ENCODE measurements at places on chromosomes 16 and 17.

DNA sequence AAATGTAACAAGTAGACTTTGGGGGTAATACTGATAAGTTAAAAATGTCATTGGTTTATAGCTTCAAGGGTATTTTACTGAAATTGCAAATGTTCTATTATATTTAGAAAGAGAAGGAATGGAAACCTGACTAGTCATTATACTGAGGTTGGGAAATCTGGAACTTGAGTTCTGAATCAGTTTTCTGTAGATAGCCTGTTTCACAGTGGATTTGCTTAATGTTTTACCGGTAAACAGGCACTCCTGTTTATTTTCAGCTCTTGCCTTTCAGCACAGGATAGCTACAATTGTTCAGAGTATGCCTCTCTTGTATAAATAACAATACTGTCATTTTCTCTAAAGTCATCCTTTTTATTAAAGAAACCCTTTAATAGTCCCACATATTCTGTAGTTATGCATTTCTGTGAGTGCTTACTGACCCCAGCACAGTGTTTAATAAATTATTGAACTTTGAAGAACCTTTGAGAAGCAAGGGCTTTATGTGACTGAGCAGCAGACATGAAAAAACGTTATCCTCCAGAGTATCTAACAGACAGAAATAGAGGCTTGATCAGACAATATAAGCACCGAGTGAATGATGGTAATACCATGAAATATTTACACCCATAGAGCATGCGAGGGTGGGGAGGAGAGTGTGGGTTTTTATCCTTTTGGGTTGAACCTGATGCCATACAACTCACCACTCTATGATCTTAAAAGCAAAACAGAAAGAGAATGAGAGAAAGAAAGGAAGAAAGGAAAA, 58.2 kb downstream of the FTO start:
- no peak for DNase-seq

DNA sequence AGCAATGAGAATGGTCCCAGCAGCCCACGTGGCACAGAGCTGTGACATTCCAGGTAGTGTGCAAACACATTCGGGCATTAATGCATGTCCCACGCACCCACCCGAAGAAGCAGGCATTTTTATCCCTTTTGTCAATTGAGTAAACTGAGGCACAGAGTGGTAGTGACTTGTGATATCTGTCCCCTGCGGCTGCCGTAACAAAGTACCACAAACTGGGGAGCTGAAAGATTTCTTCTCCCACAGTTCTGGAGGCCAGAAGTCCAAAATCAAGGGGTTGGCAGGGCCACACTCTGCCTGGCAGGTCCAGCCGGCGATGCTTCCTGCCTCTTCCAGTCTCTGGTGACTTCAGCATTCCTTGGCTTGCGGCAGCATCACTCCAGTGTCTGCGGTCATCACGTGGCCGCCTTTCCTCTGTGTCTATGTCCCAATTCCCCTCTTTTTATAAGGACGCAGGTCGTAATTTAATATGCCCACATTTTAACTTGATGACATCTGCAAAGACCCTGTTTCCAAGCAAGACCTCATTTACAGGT, 221.9 kb upstream of the GSE1 start:
- DNase-seq: no peak

- DNase-seq: no peak
Observed at GRCh38 chr17:6636105-6636504, 4.4 kb downstream of the KIAA0753 start.

DNA sequence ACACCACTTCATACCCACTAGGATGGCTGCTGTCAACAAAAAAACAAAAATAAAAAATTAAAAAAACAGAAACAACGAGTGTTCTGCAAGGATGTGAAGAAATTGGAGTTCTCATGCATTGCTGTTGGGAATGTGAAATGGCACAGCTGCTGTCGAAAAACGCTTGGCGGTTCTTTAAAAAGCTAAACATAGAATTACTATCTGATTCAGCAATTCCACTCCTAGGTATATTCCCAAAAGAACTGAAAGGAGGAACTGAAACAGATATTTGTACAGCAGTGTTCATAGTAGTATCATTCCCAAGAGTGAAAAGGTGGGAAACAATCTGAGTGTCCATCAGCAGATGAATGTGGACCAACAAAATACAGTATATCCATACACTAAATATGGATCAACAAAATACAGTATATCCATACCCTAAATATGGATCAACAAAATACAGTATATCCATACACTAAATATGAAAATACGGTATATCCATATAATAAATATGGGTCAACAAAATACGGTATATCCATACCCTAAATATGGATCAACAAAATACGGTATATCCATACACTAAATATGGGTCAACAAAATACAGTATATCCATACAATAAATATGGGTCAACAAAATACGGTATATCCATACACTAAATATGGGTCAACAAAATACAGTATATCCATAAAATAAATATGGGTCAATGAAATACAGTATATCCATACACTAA, 8.7 kb downstream of the METTL16 start:
- no peak for DNase-seq

DNA sequence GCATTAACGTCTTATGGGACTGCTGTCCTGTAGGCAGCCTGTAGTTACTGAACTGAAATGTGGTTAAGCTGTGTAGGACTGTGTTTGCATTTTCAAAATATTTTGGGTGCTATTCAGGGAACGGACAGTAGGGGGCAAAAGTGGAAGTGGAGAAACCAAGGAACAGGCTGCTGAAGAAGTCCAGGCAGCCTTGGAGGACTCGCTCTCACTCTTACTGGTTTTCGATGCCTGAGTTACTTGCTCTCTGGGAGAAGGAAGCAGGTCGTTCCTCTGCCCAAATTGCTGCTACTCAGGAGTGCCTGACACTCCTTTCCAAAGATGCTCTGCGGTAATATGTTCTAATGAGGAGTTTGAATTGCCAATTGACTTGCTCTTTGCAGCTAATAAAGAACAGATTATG, 64.5 kb upstream of the RBFOX1 start:
- no peak for DNase-seq

GRCh38 chr17:33964344-33964979, 290.6 kb upstream of the CCL2 start:
- peak; percentile 83 for DNase-seq

GRCh38 chr16:87178977-87179376, 138.2 kb downstream of the C16orf95 start:
- no peak for DNase-seq

DNA sequence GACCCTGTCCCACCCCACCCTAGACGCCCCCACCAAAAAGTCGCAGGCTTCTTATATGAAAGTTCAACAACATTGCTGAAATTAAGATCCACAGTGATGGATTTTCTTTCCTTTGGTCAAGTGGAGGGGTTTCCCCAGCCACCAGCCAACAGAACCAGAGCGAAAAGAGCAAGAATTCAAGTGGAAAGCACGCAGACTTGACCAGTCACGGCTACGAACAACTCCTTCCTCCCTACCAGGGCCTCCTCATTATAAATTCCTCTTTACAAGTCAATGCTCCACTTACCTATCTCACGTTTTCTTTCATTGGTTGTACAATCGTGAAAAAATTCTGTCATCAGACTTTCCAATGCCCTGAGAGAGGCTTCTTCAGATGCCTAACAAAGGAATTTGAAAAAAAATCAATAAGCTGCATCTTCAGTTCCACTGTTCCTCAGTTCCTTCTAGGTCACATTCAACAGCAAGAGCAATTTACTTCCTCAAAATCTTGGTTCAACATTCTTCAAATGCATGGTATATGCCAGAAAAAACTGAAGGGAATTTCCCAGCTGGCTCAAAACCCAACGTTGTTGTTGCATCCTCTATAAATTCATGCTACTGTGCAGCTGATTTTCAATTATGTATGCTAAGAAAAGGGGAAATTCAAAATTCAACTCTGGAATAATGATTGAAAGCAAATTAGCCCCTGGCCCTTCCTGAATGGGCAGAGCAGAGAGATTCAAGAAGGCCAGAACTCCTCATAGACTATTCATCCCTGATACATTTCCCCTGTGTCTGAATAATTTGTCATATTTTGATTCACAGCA, 30.9 kb downstream of the XPO6 start:
- no peak for DNase-seq

DNA sequence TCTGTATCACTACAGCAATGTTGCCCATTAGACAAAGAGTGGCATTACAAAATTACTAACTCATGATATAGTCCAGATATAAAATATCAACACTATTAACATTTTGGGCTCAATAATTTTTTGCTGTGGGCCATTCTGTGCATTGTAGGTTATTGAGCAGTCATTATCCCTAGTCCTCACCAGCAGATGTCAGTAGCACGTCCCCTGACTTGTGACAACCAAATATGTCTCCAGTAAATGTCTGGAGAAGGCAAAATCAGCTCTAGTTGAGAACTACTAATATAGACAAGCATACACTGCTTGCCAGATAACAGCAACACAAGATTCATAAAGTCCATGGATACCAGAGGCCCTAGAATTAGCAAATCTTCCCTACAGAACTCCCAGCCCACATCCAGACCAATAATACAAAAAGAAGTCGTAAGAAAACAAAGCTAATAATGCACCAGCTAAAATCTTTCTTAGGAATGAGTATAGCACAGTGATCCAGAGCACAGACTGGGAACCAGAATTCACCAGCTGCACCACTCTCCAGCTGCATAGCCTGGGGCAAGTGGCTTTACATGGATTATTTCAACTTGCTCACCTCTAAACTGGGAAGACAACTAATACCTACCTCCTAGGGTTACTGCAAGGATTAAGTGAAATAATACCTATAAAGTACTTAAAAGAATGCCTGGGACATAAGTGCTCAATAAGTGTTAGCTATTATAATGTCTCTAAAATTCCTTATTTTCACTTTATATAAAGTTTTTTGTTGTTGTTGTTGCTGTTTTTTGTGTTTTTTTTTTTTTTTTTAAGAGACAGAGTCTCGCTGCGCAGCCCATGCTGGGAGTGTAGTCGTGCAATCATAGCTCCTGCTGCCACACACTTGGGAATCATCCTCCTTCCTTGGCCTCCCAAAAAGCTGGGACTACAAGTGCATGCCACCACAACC, 23.7 kb downstream of the HELZ start:
- DNase-seq: no peak

- no peak for DNase-seq
Observed at GRCh38 chr17:60065136-60065535, 13.6 kb downstream of the HEATR6 start.

- DNase-seq: no peak
Observed at GRCh38 chr16:31327646-31328225, 27.2 kb upstream of the ITGAX start.

- DNase-seq: no peak
Observed at GRCh38 chr16:85420501-85421337, 192.4 kb upstream of the GSE1 start.

GRCh38 chr16:27432558-27432957, 30.6 kb downstream of the IL21R start:
- no peak for DNase-seq

DNA sequence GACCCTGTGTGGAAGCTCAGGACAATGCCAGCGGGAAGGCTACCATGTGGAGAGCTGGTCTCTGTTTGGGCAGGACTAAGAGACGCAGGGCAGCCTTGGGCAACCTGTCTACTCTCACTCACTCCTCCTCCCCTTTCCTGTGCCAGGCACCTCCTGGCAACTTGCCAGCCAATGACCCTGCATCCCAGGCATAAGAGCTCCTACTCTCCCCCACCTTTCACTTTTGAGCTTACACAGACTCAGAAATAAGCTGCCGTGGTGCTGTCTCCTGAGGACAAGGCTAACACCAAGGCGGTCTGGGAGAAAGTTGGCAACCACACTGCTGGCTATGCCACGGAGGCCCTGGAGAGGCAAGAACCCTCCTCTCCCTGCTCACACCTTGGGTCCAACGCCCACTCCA, 2.6 kb downstream of the HBM start:
- peak; percentile 21 for DNase-seq

GRCh38 chr16:8686879-8687278, 12.5 kb downstream of the ABAT start:
- no peak for DNase-seq

DNA sequence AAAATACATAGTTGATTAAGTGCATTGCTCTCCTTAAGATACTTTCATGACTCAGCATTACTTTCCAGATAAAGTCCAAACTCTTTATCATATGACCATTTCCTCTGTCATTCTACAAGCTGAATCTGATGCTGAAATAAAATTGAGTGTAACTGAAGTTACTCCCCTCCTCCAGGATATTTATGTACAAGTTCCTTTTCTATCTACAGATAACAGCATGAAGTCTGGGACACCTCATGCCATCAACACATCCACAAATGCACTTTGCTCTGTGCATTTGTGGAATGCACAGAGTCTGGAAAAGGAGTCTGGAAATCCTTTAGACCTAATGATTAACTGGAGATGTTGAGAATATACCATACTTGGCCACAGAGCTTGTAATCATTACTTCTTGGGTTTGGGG, 60.5 kb downstream of the ACSM2B start:
- no peak for DNase-seq

- DNase-seq: no peak
Observed at GRCh38 chr17:8681170-8681949, 50.8 kb upstream of the MYH10 start.

- DNase-seq: no peak
Observed at GRCh38 chr17:72952220-72952619, 140.3 kb downstream of the SLC39A11 start.

DNA sequence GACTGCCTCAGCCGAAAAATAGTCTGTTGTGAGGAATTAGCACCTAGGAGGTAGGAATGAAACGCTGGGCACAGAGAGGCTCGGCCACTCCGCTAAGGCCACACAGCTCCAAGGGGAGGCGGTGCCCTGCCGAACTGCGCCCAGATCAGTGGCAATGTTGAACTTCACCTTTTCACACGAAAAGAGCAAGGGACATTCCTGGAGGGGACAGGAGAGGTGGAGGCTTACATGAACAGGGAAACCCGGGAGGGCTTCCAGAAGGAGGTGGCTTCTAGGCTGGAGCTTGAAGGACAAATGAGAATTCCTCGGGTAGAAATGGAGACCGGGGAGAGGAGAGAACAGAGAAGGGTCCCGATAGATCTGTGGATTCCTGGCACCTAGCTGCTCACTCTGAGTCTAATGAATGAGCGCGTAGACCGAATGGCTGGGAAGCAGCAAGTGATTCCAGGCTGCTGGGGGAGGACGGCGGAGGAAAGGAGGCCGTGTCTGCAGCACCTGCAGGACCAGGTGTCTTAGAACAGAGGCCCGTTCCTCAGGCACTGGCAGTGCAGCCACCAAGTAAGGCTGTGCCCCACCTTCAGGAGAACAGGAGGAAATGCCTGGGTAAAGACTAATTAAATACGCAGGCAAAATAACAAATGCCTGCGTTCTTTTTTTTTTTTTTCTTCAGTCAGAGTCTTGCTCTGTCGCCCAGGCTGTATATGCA, 722 bp upstream of the SLC38A10 start:
- no peak for DNase-seq

GRCh38 chr16:57106767-57107166, 14.4 kb downstream of the CPNE2 start:
- DNase-seq: no peak

GRCh38 chr17:9842057-9842758, 16.5 kb downstream of the GLP2R start:
- no peak for DNase-seq

GRCh38 chr16:27572711-27573110, 22.8 kb downstream of the KATNIP start:
- DNase-seq: no peak

GRCh38 chr16:30092373-30093010, 768 bp upstream of the TBX6 start:
- peak; percentile 84 for DNase-seq

- DNase-seq: no peak
Observed at GRCh38 chr17:55023626-55024025, 55.1 kb downstream of the STXBP4 start.

- no peak for DNase-seq
Observed at GRCh38 chr16:47600376-47600775, 139.2 kb downstream of the PHKB start.

- no peak for DNase-seq
Observed at GRCh38 chr16:66495440-66495839, 54.5 kb downstream of the TK2 start.

GRCh38 chr17:64491034-64491860, 5.6 kb downstream of the POLG2 start:
- DNase-seq: no peak
